PC-3 (cell line): ENCODE measurements at places on chromosomes 6 and 20. TPM values are rescaled to one million over a fixed set of nuclear protein-coding genes. Genes with fewer than 3 reads are reported as not detected.

Gene TREM1
- 0.98 TPM in 1 of 2 replicates, not detected in the other for total RNA-seq

Gene LHFPL5
- not detected in 2 replicates for total RNA-seq

Gene RAET1L
- 1.1 and 3.6 TPM in 2 replicates for total RNA-seq

Gene ATP9A
- 31.3 and 34.6 TPM in 2 replicates for total RNA-seq

Gene JPH2
- total RNA-seq, result 15.5 and 15.8 TPM in 2 replicates

Gene FAM110A
- 23.0 and 28.4 TPM in 2 replicates for total RNA-seq

Gene ADGB
- total RNA-seq, result not detected in 2 replicates

- no peak overlapping the region for H3K27ac ChIP-seq
- no peak overlapping the region for H3K4me3 ChIP-seq
- no peaks in the 10 kb centered on the region for H3K4me1 ChIP-seq
These were observed 195.2 kb downstream of the CENPW start for GRCh38 chr6:126535138-126535537.

- no peaks in the 10 kb centered on the region for H3K27me3 ChIP-seq
- no peaks in the 10 kb centered on the region for H3K36me3 ChIP-seq
- no peak overlapping the region for H3K27ac ChIP-seq
- no peak overlapping the region for H3K4me3 ChIP-seq
- no peak for DNase-seq
These were observed 551.3 kb upstream of the EPHA7 start for GRCh38 chr6:93970684-93971083.

DNA sequence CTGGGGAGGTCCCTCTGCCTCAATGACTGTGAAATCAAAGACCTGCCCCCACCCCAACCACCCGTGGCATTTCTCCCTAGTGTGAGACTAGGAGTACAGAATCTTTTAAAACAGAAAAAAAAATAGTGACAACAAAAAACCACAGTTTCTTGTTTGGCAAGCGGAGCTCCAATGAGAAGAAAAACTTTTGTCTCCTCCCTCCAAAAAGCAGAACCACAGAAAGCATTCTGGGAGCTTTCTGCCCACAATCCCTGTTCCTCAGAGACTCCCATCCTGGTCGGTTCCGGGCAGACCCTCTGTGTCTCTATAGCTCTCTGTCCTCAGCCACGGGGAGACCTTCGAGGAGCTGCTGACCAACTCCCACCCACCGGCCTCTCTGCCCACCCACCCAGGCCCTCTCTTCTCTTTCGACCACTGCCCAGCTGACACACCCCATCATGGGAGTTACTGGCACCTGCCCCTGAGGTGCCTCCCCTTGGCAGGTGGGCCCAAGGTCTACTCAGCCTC lies 4.9 kb downstream of the PREX1 start:
- no peak overlapping the region for H3K4me3 ChIP-seq
- H3K4me1 ChIP-seq, result peaks cover 48% of the 10 kb centered on the region
- DNase-seq, result no peak
- no peaks in the 10 kb centered on the region for H3K27me3 ChIP-seq
- H3K27ac ChIP-seq, result no peak overlapping the region

DNA sequence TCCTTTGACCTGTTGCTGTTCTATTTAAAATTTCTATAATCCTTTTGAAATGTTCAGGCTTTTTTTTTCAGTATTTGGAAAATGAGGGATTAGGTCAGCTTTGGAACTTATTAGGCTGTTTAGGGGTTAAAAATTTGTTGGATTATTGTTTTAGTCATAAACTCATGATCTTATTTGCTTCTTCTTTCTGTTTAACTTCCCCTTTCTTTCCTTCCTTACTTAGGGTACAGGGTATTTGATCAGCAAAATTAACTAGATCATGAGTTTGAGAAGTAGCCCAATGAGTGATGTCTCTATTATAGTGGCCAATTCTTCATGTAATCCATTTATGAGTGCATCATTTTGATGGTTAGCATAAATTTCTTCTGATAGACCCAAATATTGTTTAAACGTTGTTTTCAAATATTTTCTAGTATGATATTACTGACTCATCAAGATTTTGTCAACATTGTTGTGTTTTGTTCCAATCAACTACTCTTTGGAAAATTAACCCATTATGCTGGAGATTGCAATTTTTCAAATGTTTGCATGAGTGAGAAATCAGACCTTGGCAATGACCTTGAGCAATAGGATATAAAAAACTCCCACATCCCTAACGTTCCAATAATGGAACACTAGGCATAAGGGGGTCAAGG lies 94.4 kb downstream of the OTOR start:
- H3K27ac ChIP-seq, result no peak overlapping the region
- peaks cover 62% of the 10 kb centered on the region for H3K27me3 ChIP-seq
- DNase-seq, result no peak
- no peaks in the 10 kb centered on the region for H3K4me1 ChIP-seq
- H3K36me3 ChIP-seq, result no peaks in the 10 kb centered on the region

- no peak overlapping the region for H3K4me3 ChIP-seq
- no peak overlapping the region for H3K27ac ChIP-seq
- peaks cover 45% of the 10 kb centered on the region for H3K4me1 ChIP-seq
- H3K36me3 ChIP-seq, result no peaks in the 10 kb centered on the region
- DNase-seq, result no peak
- H3K27me3 ChIP-seq, result no peaks in the 10 kb centered on the region
These were observed 150.1 kb upstream of the ZNF217 start for GRCh38 chr20:53743607-53744260.

DNA sequence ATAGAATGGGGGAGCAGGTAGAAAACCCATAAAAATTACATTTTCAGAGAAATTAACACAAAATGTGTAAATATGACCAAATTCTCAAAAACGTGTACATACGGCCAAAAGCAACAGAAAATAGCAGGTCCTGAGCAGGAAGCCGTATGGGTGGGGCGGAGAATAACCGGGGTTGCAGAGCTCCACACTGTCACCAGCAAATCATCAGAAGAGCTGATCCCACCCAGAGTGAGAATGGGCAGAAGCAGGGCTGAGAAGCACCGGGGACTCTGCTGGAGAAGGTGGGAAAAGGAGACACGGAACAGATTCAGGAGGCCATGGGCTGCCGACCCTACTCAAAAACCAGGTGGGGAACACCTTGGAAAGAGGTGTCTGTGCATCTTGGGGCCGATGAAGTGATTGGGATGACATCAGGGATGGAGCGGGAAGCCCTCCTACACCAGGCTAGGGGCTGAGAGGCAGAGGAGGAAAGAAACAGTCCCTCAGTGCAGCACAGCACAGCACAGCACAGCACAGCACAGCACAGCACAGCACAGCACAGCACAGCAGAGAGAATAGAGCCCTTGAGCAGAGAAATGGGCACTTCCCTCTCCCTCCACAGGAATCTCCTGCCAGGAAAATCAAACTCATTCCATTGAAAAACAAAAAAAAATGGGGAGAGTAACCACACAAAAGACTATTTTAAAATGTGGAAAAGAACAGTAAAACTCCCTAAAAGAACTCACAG lies 22.3 kb downstream of the STX7 start:
- H3K4me1 ChIP-seq, result no peaks in the 10 kb centered on the region
- no peak overlapping the region for H3K27ac ChIP-seq

- H3K4me1 ChIP-seq, result peaks cover 45% of the 10 kb centered on the region
- 0 out of 2 replicates have a peak overlapping the region, but pooled peaks have one; percentile 11 for H3K27ac ChIP-seq
- peak; percentile 18 for DNase-seq
- no peaks in the 10 kb centered on the region for H3K36me3 ChIP-seq
- H3K4me3 ChIP-seq, result no peak overlapping the region
These were observed 25.2 kb downstream of the HLA-A start for GRCh38 chr6:29967379-29968010.

- H3K36me3 ChIP-seq, result no peaks in the 10 kb centered on the region
- H3K27me3 ChIP-seq, result no peaks in the 10 kb centered on the region
These were observed 46.4 kb upstream of the LAMP5 start for GRCh38 chr20:9467995-9468394.

DNA sequence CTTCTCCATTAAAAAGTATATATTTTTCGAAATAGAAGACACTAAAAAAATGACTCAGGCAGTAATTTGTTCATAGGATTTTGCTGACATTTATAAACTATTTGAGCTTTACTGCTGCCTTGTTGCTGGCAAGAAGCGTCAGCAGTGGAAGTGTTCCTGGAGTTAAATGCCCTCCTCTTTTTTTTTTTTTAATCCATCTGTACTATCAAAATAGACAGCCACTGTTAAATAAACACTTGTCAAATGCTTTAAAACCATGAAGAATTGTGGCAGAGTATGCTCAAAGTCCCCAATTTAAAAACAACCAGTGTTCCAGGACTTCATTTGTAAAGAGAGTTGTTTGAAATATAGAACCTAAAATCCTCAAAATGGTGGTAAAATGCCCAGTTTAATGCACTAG lies 253.8 kb downstream of the NKAIN2 start:
- no peak overlapping the region for H3K4me3 ChIP-seq
- no peak for DNase-seq
- H3K27me3 ChIP-seq, result no peaks in the 10 kb centered on the region
- H3K27ac ChIP-seq, result no peak overlapping the region
- H3K4me1 ChIP-seq, result no peaks in the 10 kb centered on the region

DNA sequence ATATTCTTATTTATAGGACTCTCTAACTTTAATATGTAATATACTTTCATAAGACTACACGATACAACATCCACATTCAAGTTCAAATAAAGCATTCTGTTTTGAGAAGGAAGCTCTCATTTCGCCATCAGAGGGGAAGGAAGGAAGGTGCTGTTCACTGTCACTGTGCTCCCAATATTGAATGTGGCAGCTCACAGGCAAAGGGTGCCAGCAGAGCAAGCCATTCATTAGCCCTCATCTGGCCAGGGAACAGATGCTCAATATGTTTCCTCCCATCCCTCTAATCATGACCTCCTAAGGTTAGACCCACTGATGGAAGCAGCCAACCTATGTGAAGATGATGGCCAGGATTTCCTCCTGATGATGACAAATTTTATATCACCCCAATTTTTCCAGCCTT lies 154.4 kb downstream of the DST start:
- H3K4me1 ChIP-seq, result peaks cover 23% of the 10 kb centered on the region
- H3K4me3 ChIP-seq, result no peak overlapping the region
- H3K27me3 ChIP-seq, result no peaks in the 10 kb centered on the region

DNA sequence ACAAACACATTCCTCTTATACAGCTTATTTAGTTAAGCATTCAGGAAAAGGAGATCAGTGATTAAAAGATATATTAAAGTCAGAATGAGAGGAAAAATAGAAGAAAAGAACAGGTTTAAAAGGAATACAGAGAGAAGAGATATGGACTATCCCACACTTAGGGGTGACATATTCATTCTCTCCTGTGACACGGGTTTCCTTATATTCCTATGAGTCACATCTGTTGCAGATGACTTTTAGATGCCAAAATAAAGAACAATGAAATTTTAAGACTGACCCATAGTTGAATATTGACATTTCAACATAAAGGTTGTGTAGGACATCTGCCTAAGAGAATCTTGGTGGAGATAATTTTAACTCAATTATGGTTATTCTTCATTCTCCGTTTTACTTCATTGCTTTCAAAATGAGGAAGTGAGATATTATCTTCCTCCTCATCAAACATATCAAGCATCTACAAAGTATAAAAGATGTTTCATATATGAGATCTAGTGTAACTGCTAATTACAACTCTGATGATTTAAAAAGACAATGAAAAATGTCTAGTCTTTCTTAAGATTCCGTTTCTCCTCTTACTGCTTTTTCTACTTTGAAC lies 1336.7 kb upstream of the CITED2 start:
- H3K36me3 ChIP-seq, result no peaks in the 10 kb centered on the region
- no peaks in the 10 kb centered on the region for H3K4me1 ChIP-seq
- no peaks in the 10 kb centered on the region for H3K27me3 ChIP-seq
- H3K4me3 ChIP-seq, result no peak overlapping the region

GRCh38 chr6:38715016-38715689 lies at the start of gene DNAH8:
Gene DNAH8, plus strand, starts transcription at chr6:38715311. Its CDS starts 7,499 bp downstream, at chr6:38722810.
- no peak for DNase-seq
- no peak within 1 kb of the TSS for H3K4me3 ChIP-seq

- no peak for DNase-seq
- H3K4me1 ChIP-seq, result no peaks in the 10 kb centered on the region
- no peaks in the 10 kb centered on the region for H3K36me3 ChIP-seq
- no peaks in the 10 kb centered on the region for H3K27me3 ChIP-seq
These were observed at the start of gene NHSL1 for GRCh38 chr6:138499303-138500018. Gene NHSL1, minus strand, starts transcription at chr6:138499494. Its CDS starts 204 bp downstream, at chr6:138499290.

- no peaks in the 10 kb centered on the region for H3K4me1 ChIP-seq
- no peak overlapping the region for H3K27ac ChIP-seq
- no peak overlapping the region for H3K4me3 ChIP-seq
- H3K36me3 ChIP-seq, result no peaks in the 10 kb centered on the region
- no peak for DNase-seq
- H3K27me3 ChIP-seq, result no peaks in the 10 kb centered on the region
These were observed 981.3 kb upstream of the FLRT3 start for GRCh38 chr20:15318682-15319081.

- no peaks in the 10 kb centered on the region for H3K27me3 ChIP-seq
- H3K36me3 ChIP-seq, result no peaks in the 10 kb centered on the region
- no peak overlapping the region for H3K27ac ChIP-seq
- no peak overlapping the region for H3K4me3 ChIP-seq
- no peak for DNase-seq
These were observed 150.4 kb downstream of the RNGTT start for GRCh38 chr6:88813045-88813444.
